ENCODE measurements at places on chromosomes 4 and X. TPM values are rescaled to one million over a fixed set of nuclear protein-coding genes. Genes with fewer than 3 reads are reported as not detected.

Gene BRS3
- not detected for total RNA-seq

Gene NDP
- total RNA-seq: not detected

Gene TEX13C
- not detected for total RNA-seq

Gene DMRTC1B
- total RNA-seq: 0.29 TPM

Gene MAEA
- total RNA-seq: 63.2 TPM

Gene NEIL3
- total RNA-seq: 0.52 TPM

Gene GUCY1A1
- 76.0 TPM for total RNA-seq

DNA sequence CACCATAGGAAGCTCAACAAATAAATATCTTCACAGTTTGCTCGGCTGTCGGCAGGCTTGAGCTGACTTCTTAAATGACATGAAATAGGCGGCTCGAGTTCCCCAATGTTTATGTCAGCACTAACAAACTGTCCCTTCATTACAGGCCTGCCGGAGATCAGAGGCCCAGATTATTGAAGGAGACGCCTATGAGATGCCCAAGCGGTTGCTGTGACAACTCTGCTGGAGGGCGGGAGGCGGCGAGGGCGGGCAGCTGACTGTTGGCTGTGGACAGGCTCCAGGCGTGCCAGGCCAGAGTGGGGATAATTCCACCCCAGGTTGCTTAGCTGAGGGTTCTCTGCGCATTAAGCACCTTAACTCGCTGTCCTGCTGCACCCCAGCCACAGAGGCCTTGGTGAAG is 39.2 kb upstream of the MSX1 start:
- DNase-seq: no peak
- H3K27me3 ChIP-seq: no peaks in the 10 kb centered on the region
- no peak overlapping the region for H3K27ac ChIP-seq

GRCh38 chr4:67635331-67635730 is 65.6 kb downstream of the UBA6 start:
- H3K27me3 ChIP-seq: no peaks in the 10 kb centered on the region
- no peaks in the 10 kb centered on the region for H3K4me1 ChIP-seq
- peaks cover 55% of the 10 kb centered on the region for H3K36me3 ChIP-seq
- no peak overlapping the region for H3K27ac ChIP-seq
- H3K4me3 ChIP-seq: no peak overlapping the region

- H3K27me3 ChIP-seq: no peaks in the 10 kb centered on the region
- peak; percentile 40 for DNase-seq
- H3K4me3 ChIP-seq: no peak overlapping the region
- H3K4me1 ChIP-seq: no peaks in the 10 kb centered on the region
- H3K36me3 ChIP-seq: peaks cover 41% of the 10 kb centered on the region
Measured at GRCh38 chr4:2624782-2625530, 88.5 kb downstream of the FAM193A start.

DNA sequence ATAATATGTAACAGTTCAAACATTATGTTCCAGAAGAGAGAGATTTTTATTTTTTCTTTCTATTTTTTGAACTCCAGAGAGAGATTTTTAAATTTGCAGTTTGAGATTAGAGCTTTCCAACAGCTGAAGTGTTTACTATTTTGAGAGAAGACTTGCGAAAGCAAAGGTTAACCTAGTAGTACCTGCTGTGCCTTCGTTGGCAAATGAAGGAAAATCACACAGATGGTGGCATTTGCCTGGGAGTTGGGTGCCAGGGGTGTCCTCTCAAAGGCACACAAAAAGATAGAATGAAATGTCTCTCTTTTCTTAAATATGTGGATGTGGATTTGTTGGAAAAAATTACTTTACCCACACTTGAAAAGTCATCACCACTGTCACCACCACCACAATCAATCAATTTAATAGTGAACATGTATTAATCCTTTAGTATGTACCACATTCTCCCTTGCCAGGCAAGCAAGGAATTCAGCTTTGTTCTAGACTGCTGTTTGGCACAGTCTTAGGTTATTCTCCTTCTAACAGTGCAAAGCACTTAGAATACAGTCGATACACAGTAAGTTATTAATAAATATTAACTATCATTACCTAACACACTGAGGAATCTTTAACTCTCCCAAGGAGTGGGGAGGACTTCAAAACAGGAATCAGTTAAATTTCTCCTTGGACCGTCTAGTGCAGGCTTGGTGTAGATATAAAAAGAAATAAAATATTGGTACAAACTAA is 838.2 kb upstream of the FTHL17 start:
- no peaks in the 10 kb centered on the region for H3K36me3 ChIP-seq
- DNase-seq: no peak
- H3K27ac ChIP-seq: no peak overlapping the region
- no peaks in the 10 kb centered on the region for H3K27me3 ChIP-seq

GRCh38 chr4:116055857-116056827 is 942.7 kb upstream of the NDST4 start:
- H3K36me3 ChIP-seq: no peaks in the 10 kb centered on the region
- no peak overlapping the region for H3K27ac ChIP-seq
- H3K4me3 ChIP-seq: no peak overlapping the region
- no peaks in the 10 kb centered on the region for H3K27me3 ChIP-seq
- no peak for DNase-seq

- DNase-seq: peak; percentile 62
- peaks cover 35% of the 10 kb centered on the region for H3K4me1 ChIP-seq
- no peaks in the 10 kb centered on the region for H3K27me3 ChIP-seq
- H3K36me3 ChIP-seq: no peaks in the 10 kb centered on the region
Measured at GRCh38 chr4:1199556-1200331, 27.4 kb upstream of the SPON2 start.

- H3K4me3 ChIP-seq: no peak overlapping the region
- H3K4me1 ChIP-seq: no peaks in the 10 kb centered on the region
- no peak overlapping the region for H3K27ac ChIP-seq
- DNase-seq: no peak
Measured at GRCh38 chrX:9566150-9566621, 101.3 kb downstream of the TBL1X start.

GRCh38 chrX:17409566-17410290 is 34.7 kb downstream of the NHS start:
- no peak for DNase-seq
- no peak overlapping the region for H3K27ac ChIP-seq
- H3K36me3 ChIP-seq: no peaks in the 10 kb centered on the region
- H3K27me3 ChIP-seq: no peaks in the 10 kb centered on the region
- H3K4me1 ChIP-seq: no peaks in the 10 kb centered on the region

DNA sequence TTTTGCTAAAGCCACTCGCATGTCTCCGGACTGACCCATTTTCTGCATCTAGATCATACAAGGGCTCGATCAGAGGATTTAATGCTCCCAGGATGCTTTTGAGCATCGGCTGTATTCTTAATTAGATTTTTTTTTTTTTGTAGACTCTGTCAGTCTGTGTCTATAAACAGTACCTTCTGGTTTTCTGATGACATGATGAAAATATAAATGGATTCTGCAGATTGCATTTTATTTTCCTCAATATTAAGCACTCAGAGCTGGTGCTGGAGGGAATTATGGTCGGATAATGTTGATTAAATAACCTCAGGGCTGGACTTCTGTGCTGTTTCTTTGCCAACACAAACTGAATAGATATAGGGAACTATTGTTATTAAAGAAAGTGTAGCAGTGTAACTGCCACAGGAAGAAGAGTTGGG is 57.1 kb upstream of the LIMCH1 start:
- H3K36me3 ChIP-seq: no peaks in the 10 kb centered on the region
- no peak for DNase-seq
- no peaks in the 10 kb centered on the region for H3K27me3 ChIP-seq
- no peak overlapping the region for H3K4me3 ChIP-seq
- H3K4me1 ChIP-seq: peaks cover 17% of the 10 kb centered on the region
- no peak overlapping the region for H3K27ac ChIP-seq

- no peak overlapping the region for H3K27ac ChIP-seq
- H3K4me1 ChIP-seq: peaks cover 42% of the 10 kb centered on the region
- H3K4me3 ChIP-seq: no peak overlapping the region
- H3K27me3 ChIP-seq: no peaks in the 10 kb centered on the region
Measured at GRCh38 chr4:184420881-184421416, 53.4 kb downstream of the IRF2 start.

DNA sequence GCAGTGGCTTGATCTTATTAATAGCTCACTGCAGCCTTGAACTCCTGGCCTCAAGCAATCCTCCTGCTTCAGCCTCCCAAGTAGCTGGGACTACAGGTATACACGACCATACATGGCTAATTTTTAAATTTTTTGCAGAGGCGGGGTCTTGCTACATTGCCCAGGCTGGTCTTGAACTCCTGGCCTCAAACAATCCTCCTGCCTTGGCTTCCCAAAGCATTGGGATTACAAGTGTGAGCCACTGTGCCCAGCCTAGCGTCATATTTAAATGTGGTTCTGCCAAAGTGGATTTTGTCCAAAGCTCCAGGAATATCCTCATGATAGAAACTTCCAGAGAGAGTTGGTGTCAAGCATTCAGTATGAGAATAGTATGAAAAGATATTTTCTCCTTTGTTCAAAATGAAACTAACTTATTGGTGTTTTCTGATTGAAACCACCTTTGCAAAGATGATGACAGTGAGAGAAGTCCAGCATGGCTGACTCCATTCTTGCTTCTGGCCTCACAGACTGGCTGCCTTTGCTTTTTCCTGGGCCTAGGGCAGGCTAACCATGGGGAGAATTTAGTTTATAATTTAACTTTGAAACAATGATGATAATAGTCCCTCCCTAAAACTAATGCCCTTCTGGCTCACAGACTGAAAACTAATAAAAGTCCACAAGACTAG is 129.0 kb downstream of the C4orf51 start:
- DNase-seq: no peak
- no peaks in the 10 kb centered on the region for H3K27me3 ChIP-seq
- no peaks in the 10 kb centered on the region for H3K36me3 ChIP-seq
- no peak overlapping the region for H3K27ac ChIP-seq
- H3K4me3 ChIP-seq: no peak overlapping the region
- peaks cover 9% of the 10 kb centered on the region for H3K4me1 ChIP-seq

Data from upper lobe of right lung (tissue), 1 donor.